ENCODE measurements at places on chromosomes 1 and 21. TPM values are rescaled to one million over a fixed set of nuclear protein-coding genes. Genes with fewer than 3 reads are reported as not detected.

The RRP1 gene
- total RNA-seq: 15.7 TPM

The FHL3 gene
- 82.6 TPM for total RNA-seq

The FLAD1 gene
- total RNA-seq: 32.1 TPM

The KCNT2 gene
- not detected for total RNA-seq

The GRHL3 gene
- total RNA-seq: not detected

All from natural killer cell (primary cell).